MM.1S (cell line): ENCODE measurements at places on chromosomes 6 and 20.

GRCh38 chr6:114638341-114638740, 295.5 kb upstream of the HS3ST5 start:
- H3K36me3 ChIP-seq = no peaks in the 10 kb centered on the region
- no peak for DNase-seq
- no peaks in the 10 kb centered on the region for H3K4me1 ChIP-seq
- no peak overlapping the region for H3K27ac ChIP-seq
- no peak overlapping the region for H3K4me3 ChIP-seq
- H3K27me3 ChIP-seq = no peaks in the 10 kb centered on the region

- H3K27ac ChIP-seq = no peak overlapping the region
- peaks cover 15% of the 10 kb centered on the region for H3K4me1 ChIP-seq
- no peaks in the 10 kb centered on the region for H3K27me3 ChIP-seq
Measured at GRCh38 chr20:45066372-45066771, 34.6 kb downstream of the KCNS1 start.

DNA sequence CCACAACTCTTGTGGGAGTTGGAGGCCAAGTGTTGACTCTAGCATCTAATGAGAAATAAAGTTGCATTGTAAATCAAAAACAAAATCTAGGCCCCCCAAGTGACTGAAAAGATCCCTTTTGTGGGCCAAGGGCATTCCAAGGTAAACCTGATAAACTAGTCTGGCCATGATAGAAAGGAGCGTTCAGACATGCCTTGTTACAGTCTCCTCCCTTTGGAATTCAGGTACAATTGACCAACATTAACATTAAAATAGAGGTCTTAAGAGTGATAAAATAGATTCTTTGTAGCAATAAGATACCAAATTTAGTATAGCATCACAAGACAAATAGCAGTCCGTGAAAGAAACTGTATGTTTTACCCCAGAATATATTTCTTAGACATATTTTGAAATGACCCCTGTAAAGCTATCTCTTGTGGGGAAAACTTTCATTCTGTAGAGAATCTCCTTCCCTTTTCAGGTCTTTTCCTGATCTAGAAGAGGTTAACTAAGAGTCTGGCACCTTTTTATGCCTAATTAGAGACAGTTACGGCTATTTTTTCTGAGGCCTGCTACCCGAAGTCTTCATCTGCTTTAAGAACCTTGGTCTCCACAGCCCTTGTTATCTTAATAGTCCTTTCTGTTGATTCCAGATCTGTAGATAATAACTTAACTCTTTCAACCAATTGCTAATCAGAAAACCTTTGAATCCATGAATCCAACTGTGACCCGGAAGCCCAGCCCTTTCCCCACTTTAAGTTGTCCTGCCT, 495.4 kb upstream of the MMS22L start:
- no peaks in the 10 kb centered on the region for H3K27me3 ChIP-seq
- no peaks in the 10 kb centered on the region for H3K36me3 ChIP-seq
- no peak overlapping the region for H3K4me3 ChIP-seq
- no peaks in the 10 kb centered on the region for H3K4me1 ChIP-seq
- H3K27ac ChIP-seq = no peak overlapping the region

- no peak overlapping the region for H3K4me3 ChIP-seq
- H3K27ac ChIP-seq = peak overlapping the region; percentile 27; the same call in 1 of the 2 replicates
- no peaks in the 10 kb centered on the region for H3K36me3 ChIP-seq
- DNase-seq = no peak
Measured at GRCh38 chr6:87755708-87756671, 54.0 kb upstream of the AKIRIN2 start.

GRCh38 chr6:166529586-166529985, 56.9 kb downstream of the RAMACL start:
- H3K36me3 ChIP-seq = no peaks in the 10 kb centered on the region
- H3K27ac ChIP-seq = no peak overlapping the region
- H3K4me1 ChIP-seq = no peaks in the 10 kb centered on the region
- no peak for DNase-seq
- H3K4me3 ChIP-seq = no peak overlapping the region

- H3K27ac ChIP-seq = peak overlapping the region; percentile 66; the same call in 1 of the 2 replicates
- no peaks in the 10 kb centered on the region for H3K27me3 ChIP-seq
- H3K4me1 ChIP-seq = peaks cover 85% of the 10 kb centered on the region
- no peak overlapping the region for H3K4me3 ChIP-seq
- no peaks in the 10 kb centered on the region for H3K36me3 ChIP-seq
Measured at GRCh38 chr6:108902382-108902792, 54.2 kb downstream of the ARMC2 start.
